Thymus (tissue), 14 donors: ENCODE measurements at places on chromosomes 5 and 9. TPM values are rescaled to one million over a fixed set of nuclear protein-coding genes. Genes with fewer than 3 reads are reported as not detected.

DNA sequence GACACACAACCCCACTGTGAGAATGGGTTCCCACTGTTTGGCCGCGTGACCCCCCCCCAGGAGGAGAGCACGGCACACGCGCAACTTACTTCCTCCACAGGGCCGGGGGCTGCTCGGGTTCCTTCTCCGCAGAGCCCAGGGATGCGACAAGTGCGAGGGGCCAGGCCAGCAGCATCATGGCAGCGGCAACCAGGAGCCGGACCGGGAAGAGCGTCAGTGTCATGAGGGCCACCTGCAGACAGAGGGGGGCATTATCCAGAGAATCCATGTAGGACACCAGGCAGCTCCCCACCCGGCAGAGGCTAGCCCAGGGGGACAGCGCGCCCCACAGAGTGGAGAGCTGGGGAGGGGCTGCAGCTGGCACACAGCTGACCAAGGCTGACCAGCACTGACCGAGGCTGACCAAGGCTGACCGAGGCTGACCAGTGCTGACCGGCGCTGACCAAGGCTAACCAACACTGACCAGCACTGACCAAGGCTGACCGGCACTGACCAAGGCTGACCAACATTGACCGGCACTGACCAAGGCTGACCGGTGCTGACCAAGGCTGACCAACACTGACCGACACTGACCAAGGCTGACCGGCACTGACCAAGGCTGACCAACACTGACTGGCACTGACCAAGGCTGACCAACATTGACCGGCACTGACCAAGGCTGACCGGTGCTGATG, 22.3 kb downstream of the LPCAT1 start:
- DNase-seq = no peak
- no peaks in the 10 kb centered on the region for H3K36me3 ChIP-seq
- H3K27me3 ChIP-seq = no peaks in the 10 kb centered on the region
- no peaks in the 10 kb centered on the region for H3K4me1 ChIP-seq
- no peak overlapping the region for H3K27ac ChIP-seq
- no peak overlapping the region for H3K4me3 ChIP-seq

GRCh38 chr5:112793201-112793600, 55.5 kb downstream of the APC start:
- no peaks in the 10 kb centered on the region for H3K27me3 ChIP-seq
- no peak overlapping the region for H3K4me3 ChIP-seq
- peaks cover 32% of the 10 kb centered on the region for H3K36me3 ChIP-seq
- no peaks in the 10 kb centered on the region for H3K4me1 ChIP-seq
- DNase-seq = no peak
- no peak overlapping the region for H3K27ac ChIP-seq

GRCh38 chr5:157914151-157914788, 55.3 kb upstream of the CLINT1 start:
- H3K4me1 ChIP-seq = peaks cover 9% of the 10 kb centered on the region
- H3K4me3 ChIP-seq = no peak overlapping the region
- DNase-seq = no peak
- H3K27ac ChIP-seq = no peak overlapping the region
- H3K27me3 ChIP-seq = no peaks in the 10 kb centered on the region

- H3K36me3 ChIP-seq = peaks cover 4% of the 10 kb centered on the region
- DNase-seq = no peak
- H3K27me3 ChIP-seq = no peaks in the 10 kb centered on the region
- H3K27ac ChIP-seq = no peak overlapping the region
- no peaks in the 10 kb centered on the region for H3K4me1 ChIP-seq
Measured at GRCh38 chr9:37873955-37874354, 30.0 kb downstream of the SLC25A51 start.

GRCh38 chr5:178207183-178207916, 3.0 kb downstream of the HNRNPAB start:
- peaks cover 54% of the 10 kb centered on the region for H3K36me3 ChIP-seq
- peaks cover 22% of the 10 kb centered on the region for H3K4me1 ChIP-seq
- no peak overlapping the region for H3K4me3 ChIP-seq
- no peak for DNase-seq

GRCh38 chr5:142807372-142807911, 37.3 kb downstream of the ARHGAP26 start:
- no peaks in the 10 kb centered on the region for H3K4me1 ChIP-seq
- no peak for DNase-seq
- no peak overlapping the region for H3K4me3 ChIP-seq
- H3K36me3 ChIP-seq = no peaks in the 10 kb centered on the region
- H3K27me3 ChIP-seq = no peaks in the 10 kb centered on the region

DNA sequence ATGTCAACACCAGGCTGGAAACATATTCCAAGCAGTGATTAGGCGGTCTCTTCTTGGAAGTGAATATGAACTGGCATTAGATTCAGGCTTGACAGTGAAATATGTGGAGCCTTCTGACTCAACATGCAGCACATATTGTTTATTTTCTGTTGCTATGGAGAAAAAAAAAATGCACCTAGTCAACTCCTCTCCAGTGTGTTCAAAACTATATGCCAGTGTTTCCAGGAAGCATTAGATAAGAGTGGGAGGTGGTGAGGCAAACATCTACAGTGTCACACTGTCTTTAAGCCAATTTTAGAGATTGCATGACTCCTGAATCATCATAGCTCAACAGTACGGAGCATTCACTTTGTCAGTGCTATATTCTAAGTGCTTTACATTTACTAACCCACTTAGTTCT, 117.9 kb downstream of the HCN1 start:
- no peak for DNase-seq
- no peak overlapping the region for H3K27ac ChIP-seq
- no peaks in the 10 kb centered on the region for H3K4me1 ChIP-seq
- H3K27me3 ChIP-seq = no peaks in the 10 kb centered on the region

- no peak overlapping the region for H3K4me3 ChIP-seq
- H3K4me1 ChIP-seq = peaks cover 25% of the 10 kb centered on the region
- DNase-seq = no peak
- no peak overlapping the region for H3K27ac ChIP-seq
- no peaks in the 10 kb centered on the region for H3K36me3 ChIP-seq
- peaks cover 35% of the 10 kb centered on the region for H3K27me3 ChIP-seq
Measured at GRCh38 chr5:140110646-140110957, 3.3 kb upstream of the PURA start.

DNA sequence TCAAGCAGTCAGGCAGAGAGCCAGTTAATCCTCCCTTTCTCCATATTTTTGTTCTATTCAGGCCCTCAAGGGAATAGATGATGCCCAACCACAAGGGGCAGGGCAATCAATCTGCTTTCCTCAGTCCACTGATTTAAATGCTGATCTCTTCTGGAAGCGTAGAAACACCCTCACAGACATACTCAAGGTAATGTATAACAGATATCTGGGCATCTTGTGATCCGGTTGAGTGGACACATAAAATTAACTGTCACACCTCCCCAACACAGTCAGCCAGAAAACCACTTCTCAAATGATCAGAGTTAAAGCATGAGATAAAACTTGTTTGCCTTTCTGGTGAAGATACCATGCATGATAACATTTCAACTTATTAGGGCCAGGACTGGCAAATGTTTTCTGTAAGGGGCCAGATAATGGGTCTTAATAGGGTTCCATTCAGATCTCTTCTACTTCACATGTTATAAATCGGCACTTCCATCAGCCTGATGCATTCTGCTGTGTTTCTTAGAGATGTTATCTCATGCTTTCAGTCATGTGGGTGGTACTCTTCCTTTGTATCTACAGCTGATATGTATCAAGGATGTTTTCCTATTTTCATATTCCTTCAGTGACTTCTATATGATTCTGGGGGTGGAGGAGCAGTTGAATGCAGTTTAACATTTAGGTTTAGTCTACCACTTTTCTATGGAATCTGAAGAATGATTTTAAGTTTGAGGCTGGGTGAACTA, 58.9 kb upstream of the CNTLN start:
- H3K4me1 ChIP-seq = no peaks in the 10 kb centered on the region
- H3K36me3 ChIP-seq = no peaks in the 10 kb centered on the region
- DNase-seq = no peak
- no peak overlapping the region for H3K27ac ChIP-seq

DNA sequence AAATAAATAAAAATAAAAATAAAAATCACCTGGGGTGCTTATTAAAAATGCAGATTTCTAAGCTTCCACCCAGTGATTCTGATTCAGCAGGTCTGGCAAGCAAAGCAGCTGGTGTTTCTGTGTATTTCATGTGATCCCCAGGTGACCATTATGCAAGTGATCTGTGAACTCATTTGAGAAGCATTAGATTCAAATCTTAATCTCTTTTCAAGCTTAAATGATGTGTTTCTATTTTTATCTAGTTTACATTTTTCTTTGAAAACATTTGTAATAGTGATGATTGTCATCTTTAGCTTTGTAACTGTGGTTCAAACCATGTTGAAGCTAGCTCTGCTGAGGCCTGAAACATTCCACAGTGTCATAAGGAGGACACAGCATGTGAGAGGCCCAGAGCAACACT, 804.8 kb upstream of the ZNF608 start:
- H3K27me3 ChIP-seq = no peaks in the 10 kb centered on the region
- H3K4me3 ChIP-seq = no peak overlapping the region
- no peak for DNase-seq

- no peaks in the 10 kb centered on the region for H3K27me3 ChIP-seq
- no peaks in the 10 kb centered on the region for H3K4me1 ChIP-seq
- no peaks in the 10 kb centered on the region for H3K36me3 ChIP-seq
- DNase-seq = no peak
- no peak overlapping the region for H3K4me3 ChIP-seq
- no peak overlapping the region for H3K27ac ChIP-seq
Measured at GRCh38 chr5:7047511-7048261, 334.5 kb downstream of the TENT4A start.

- no peaks in the 10 kb centered on the region for H3K36me3 ChIP-seq
- no peaks in the 10 kb centered on the region for H3K4me1 ChIP-seq
- no peaks in the 10 kb centered on the region for H3K27me3 ChIP-seq
- no peak for DNase-seq
Measured at GRCh38 chr9:115891929-115892328, 261.7 kb upstream of the PAPPA start.

- no peaks in the 10 kb centered on the region for H3K27me3 ChIP-seq
- H3K36me3 ChIP-seq = no peaks in the 10 kb centered on the region
- H3K4me3 ChIP-seq = no peak overlapping the region
- no peak overlapping the region for H3K27ac ChIP-seq
Measured at GRCh38 chr5:38079620-38080402, 178.5 kb upstream of the EGFLAM start.

DNA sequence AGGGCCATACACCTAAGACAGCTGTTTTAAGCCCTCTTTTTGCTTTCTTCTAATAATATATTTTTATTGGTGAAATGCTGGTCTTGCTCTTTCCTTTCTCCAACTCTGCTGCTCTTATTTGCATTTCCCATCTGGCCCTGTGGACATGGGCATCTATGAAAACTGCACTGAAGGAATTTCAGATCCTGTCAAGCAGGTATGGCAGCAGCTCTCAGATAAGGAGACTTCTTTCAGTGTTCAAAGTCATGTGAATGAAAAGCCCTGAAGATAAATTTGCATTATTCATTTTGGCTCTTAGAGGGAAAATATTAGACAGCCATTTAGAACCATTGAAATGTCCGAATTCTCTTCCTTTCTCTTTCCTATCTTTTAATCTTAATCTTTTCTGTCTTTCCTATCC, 668.0 kb upstream of the RIOK2 start:
- no peak overlapping the region for H3K4me3 ChIP-seq
- no peak overlapping the region for H3K27ac ChIP-seq
- no peaks in the 10 kb centered on the region for H3K4me1 ChIP-seq
- DNase-seq = no peak

DNA sequence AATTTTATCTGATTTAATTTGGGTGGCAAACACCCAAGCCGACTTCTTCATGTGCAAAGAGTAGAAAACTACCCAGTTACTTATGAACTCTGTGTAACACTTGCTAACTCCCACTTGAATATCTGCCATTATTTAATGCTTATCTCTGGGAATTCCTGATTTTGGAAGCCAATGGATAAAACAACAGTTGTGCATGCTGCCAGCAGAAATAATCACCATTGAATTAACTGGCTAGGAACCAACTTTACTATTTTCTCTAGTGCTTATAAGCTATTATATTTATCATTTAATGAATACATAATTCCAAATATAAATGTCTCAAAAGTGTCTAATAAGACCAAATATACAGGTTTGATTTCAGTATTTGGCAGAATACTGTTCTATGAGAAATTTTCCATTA, 85.7 kb downstream of the IZUMO3 start:
- no peak overlapping the region for H3K4me3 ChIP-seq
- H3K27me3 ChIP-seq = no peaks in the 10 kb centered on the region
- no peak for DNase-seq
- H3K36me3 ChIP-seq = no peaks in the 10 kb centered on the region
- no peaks in the 10 kb centered on the region for H3K4me1 ChIP-seq

GRCh38 chr9:126470241-126470993, 143.3 kb upstream of the LMX1B start:
- H3K27me3 ChIP-seq = no peaks in the 10 kb centered on the region
- H3K4me3 ChIP-seq = no peak overlapping the region
- H3K4me1 ChIP-seq = peaks cover 70% of the 10 kb centered on the region
- DNase-seq = no peak

DNA sequence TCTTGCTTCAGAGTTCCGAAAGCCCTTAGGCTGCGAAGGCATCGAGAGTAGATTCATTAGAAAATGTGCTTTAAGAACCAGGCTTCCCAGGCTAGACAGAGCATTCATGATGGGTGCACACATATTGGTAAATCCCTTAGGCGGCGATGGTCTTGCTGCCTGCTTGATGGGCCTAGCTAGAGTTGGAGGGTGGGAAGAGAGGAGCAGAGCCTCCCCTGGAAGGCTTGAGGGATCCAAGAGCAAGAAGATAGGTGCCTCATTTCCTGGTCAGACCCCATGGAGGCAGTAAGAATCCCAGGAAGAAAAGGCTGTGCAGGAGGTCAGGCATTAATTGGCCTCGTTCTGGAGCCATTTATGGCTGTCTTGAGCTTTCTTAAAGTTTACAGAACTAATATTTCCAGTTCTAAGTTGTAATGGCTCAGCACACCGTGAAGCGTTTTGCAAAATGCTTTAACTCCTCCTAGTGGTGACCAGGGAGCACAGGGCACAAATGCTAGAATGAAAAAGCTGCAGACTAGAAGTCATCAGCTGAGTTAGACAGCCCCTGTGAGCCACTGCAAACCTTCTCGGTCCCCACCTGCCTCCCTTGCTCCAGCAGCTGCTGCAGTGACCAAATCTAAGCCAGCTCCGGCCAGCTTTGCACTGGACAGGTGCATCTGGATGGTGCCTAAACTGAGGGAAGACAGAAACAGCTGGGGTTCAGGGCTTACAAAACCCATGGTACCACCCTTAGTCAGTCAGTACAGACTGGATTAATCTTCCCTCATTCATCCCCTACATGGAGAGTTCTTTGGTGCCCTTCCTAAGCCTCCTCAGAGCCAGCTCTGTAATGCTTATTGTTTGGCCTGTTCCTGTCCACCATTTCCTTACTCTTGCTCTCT, 14.7 kb downstream of the SLC45A2 start:
- peaks cover 4% of the 10 kb centered on the region for H3K4me1 ChIP-seq
- no peaks in the 10 kb centered on the region for H3K27me3 ChIP-seq
- H3K36me3 ChIP-seq = no peaks in the 10 kb centered on the region
- H3K4me3 ChIP-seq = no peak overlapping the region

NMUR2 gene
- 0.05 TPM for total RNA-seq

STKLD1 gene
- 0.94 TPM for total RNA-seq

EGFLAM gene
- 24.0 TPM for total RNA-seq

HBEGF gene
- 1.7 TPM for total RNA-seq

AHRR gene
- total RNA-seq = 0.52 TPM

PCDHA7 gene
- total RNA-seq = under 0.01 TPM
